M059J (cell line): ENCODE measurements at places on chromosomes 2 and 18. TPM values are rescaled to one million over a fixed set of nuclear protein-coding genes. Genes with fewer than 3 reads are reported as not detected.

GRCh38 chr2:11903085-11903606, 156.7 kb downstream of the LPIN1 start:
- DNase-seq = no peak

DNA sequence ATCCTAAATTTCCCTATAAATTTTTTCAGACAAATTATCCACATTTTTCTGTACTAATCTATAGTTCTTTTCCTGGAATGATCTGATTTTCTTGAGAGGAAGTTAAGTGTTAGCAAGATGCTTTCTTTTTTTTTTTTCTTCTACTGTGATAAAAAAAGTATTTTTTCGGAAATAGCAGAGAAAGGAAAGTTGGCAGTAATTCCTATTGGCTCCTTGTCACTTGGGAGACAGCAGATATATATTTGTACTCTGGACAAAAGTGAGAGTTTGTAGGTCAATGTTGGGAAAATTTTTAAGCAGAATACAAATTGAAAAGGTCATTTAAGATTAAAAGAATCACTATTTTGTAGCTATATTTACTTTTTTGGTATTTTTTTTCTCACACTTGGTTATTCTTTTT, 635.7 kb upstream of the NRXN1 start:
- no peak for DNase-seq

DNA sequence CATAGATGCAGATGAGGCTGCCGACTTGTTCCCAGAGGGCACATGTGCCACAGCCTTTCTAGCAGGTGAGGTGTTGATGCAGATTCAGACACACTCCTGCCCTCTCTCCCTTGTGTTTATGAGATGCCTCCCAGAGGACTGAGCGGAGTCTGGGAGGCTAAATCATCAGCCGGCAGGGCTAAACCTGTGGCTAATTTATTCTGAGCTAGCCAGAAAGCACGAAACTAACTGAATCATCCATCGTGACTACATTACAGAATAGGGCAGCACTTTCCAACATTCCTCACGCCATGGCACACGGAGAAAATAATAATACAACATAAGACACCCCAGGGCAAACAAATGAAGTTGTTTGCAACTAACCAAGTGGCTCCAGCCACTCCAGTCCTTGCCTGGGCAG, 101.7 kb upstream of the FZD7 start:
- peak; percentile 82 for DNase-seq

GRCh38 chr2:119583291-119583690, 39.0 kb downstream of the CFAP221 start:
- no peak for DNase-seq

DNA sequence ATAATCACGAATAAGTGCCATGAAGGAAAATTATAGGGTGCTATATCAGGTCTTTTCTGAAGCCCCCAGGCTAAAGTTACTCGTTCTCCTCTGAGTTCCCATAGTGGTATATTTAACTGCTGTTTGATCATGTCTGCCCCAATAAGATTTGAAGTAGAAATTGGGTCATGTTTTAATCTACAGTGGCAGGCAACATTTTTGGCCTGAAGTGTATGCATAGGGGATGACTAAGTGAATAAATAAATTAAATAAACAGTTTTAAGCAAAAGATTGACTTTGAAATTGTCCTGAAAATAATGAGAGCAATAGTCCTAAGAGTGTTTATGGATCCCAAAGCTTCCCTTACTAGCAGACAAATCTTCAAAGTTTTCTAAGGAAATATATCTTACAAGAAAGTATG, 500.9 kb downstream of the TNS1 start:
- DNase-seq = no peak

DNA sequence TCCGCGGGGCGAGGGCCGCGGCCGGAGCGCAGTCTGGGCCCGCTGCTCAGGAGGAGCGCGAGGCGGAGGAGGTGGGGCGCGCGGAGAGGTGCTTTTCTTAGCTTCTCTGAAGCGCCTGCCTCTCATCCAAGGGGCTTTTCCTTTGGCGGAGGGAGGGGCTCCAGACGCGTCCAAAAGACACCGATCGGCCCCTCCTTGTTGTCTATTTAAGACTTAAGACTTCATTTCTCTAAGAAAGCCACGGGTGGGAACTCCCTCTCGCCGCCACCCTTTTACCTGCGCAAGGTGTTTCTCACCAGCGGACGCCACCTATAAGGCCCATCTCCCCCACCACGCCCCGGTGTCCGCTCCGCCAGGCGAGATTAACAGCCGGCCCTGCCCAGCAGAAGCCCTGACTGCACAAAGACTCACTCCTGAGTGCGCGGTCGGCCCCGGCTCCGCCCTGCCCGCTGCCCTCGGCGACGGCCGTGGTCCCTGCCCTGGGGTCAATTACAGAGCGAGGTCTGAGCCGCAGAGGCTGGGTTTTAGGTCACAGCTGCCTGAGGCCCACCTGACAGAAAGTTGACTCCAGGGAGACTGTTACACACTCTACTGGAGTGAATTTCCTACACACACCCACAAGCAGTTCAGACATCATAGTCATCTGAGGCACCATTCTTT, at the start of gene DSC2:
DSC2 (minus strand) TSS at position 397 of the 660 bp plus-strand sequence. CDS start 450 bp downstream, outside the sequence.
- DNase-seq = no peak

GRCh38 chr2:79820281-79820680, 307.4 kb downstream of the CTNNA2 start:
- DNase-seq = no peak

DNA sequence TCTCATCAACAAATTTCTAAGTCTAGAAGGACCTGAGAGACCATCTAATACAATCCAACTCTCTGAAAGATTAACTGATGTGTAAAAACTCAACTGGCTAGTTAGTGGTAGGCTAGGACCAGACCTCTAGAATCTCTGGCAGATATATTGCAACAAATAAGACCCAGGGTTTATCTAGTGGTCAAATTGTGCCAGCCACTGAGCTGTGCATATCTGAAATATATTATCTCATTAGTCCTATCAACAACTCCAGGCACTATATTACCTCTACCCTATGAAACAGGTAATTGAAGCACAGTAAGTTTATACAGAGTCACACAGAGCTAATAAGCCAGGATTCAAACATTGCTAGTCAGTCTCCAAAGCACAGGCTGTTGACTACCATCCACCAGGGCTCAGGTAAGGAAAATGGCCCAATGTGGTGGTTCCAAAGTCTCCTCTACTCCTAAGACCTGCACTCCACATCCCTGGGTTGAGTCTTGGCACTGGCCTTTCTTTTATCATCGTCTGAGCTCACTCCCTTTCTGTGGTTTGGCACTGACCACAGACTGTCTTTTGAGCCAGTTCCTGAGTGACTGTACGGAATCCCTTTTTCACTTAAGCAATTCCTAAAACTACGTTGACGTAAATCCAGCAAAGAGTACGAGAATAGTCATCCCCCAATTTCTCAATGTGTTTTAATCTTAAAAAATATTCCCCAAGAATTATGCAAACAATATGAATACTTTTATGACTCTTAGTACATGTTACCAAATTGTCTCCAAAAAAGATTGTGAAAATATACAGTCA, 11.9 kb upstream of the PID1 start:
- DNase-seq = peak; percentile 86

DNA sequence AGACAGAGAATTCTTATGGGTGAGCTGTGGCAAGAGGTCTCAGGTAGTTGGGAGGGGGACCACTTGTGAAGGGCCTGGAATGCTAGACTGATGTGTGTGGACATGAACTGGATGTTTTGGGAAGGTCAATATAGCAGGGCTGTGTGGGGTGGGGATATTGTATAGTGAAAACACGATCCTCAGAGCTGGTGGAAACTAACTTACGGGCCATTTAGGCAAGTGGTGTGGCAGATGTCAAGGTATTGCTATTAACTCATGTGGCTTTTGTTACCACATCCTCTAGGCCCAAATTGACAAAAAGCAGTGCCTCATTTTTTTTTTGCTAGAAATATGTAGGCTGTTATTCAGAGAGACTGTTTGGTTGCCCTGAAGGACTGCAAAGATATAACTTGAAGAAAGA, 8.0 kb upstream of the GALNT1 start:
- no peak for DNase-seq

The GPR45 gene
- not detected in 2 replicates for total RNA-seq

The CRYGC gene
- not detected in 2 replicates for total RNA-seq

The GALR1 gene
- total RNA-seq = not detected in 2 replicates

The KATNAL2 gene
- total RNA-seq = 2.0 and 4.0 TPM in 2 replicates

The CPLX4 gene
- total RNA-seq = not detected in 2 replicates

The TUBA3D gene
- total RNA-seq = not detected in 2 replicates

The CIDEA gene
- total RNA-seq = not detected in 2 replicates
